ENCODE measurements at places on chromosomes 2 and 18.

GRCh38 chr2:98959810-98960507 is 23.9 kb upstream of the CRACDL start:
- DNase-seq: no peak

DNA sequence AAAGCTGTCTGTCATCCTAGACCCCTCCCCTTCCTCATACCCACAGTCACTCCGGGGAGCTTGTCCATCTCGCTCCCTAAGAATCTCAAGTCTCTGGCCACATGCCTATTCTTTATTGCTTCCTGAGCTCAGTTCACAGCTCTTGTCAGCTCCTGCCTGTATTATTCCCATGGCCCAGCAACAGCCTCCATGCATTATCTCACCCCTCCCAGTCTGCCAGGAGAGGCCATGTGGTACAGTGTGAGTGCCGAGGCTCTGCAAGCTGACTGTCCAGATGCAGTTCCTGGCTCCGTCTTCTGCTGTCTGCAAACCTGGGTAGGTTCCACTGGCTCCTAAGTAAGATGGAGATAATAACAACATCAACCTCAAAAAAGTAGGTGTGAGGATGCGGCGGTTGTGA is 79.7 kb downstream of the MRPS9 start:
- no peak for DNase-seq

DNA sequence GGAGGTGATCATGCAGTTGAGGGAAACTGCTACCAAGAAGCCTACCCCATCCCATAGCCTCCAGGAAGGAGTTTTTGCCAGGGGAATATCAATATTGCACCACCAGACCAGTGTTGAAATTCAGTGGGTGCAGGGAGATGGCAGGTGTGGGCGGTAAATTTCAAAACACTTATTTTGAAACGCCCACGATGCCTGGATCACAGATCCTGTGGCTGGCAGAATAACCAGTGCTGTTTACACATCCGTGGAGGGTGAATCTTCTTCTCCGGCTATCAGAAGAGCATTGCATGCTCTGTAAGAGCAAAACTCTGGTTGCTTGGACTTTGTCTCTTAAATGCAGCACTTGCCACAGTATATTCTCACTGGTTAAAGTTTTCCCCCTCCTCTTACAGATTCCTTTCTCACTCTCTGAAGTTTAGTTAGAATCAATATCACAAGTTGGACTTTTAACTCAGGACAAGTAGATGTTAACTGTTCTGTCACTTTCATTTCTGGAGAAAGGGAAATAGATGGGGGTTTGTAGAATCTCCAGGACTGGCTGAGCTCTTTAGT is 70.5 kb upstream of the ZCCHC2 start:
- no peak for DNase-seq

GRCh38 chr2:233802132-233802815 is 24.1 kb downstream of the MROH2A start:
- DNase-seq: no peak

DNA sequence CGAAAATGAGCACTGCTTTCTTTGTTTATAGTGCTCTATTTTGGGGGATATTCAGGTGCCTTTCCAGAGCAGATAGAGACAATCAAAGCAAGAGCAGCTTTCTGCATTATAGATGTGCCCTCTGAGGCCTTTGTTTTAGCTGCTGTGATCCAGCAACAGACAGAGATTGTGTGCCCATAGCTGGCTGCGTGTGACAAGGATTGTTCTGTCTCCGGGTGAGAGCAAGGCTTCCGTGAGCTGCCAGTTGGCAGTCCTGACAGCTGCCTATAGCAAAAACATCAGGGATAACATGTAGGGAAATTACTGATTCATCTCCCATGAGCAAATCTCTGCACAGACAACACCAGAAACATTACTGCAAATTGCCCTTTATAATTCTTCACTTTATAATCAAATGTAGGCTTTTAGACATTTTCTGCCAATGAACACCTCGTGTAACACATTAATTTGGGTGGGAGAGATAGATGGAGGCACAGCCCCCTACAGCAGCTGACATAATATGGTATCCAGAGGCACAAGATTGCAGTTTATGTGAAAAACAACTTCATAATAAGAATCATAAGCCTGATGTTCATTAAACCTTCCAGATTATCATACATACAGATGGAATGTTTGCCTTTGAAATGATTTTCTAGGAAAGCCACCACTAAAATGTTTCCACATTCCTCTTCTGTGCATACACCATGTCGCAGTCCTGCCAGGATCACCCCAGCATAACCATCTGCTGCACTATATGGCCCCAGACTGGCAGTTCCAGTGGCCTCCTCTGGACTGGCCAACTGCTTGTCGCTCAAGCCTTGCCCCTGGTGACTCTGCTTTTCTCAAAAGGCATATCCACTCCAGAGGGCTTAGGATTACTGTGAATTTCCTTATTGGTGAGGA is 131.2 kb downstream of the TRIB2 start:
- no peak for DNase-seq

- no peak for DNase-seq
Measured at GRCh38 chr18:45670281-45670962, 53.6 kb upstream of the SLC14A1 start.

DNA sequence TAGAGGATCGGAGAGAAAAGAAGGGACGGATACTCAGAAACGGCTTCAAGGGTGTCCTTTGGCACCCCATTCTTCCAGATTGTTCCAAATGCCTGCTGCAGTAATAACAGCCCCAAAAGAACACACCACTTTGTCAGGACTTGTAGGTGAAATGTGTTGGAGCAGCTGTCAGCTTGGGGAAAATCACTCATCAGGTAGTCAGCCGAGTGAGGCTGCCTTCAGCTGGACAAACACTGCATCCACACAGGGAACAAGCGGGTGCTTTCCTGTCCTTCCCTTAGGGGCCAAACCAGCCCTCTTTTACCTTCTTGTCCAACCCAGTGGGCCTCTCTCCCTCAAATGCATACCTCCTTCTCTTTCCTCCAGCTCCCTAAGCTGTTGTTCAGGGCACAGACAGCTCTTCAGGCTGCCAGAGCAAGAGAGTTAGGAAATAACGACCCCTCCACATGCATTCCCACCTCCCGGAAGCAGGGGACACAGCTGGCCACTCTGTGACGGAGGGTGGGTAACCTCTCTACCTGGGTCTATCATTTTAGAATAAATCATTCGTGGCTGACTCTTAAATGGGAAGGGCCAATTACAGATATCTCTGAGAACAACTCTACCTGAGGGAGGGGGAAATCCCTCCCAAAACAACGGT is 48.1 kb downstream of the BCL11A start:
- DNase-seq: no peak

DNA sequence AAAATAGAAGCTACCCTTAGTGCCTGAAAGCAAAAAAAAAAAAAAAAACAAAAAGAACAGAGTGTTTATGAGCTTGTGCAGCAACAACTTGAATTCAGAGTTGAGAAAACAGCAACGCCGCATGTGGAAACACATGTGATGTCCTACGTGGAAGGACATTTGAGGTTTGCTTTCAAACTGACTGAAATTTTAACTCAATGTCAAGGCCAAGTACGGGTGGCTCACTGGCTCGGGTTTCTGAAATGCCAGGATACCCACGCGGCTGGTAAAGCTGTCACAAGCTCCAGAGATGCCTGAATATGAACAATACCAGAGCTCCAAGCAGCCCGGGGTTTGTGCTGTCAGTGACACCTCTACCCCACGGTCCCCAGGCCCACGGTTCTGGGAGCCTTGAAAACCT is 72.2 kb upstream of the THOC1 start:
- no peak for DNase-seq

- no peak for DNase-seq
Measured at GRCh38 chr2:42523341-42523740, 29.6 kb upstream of the KCNG3 start.

DNA sequence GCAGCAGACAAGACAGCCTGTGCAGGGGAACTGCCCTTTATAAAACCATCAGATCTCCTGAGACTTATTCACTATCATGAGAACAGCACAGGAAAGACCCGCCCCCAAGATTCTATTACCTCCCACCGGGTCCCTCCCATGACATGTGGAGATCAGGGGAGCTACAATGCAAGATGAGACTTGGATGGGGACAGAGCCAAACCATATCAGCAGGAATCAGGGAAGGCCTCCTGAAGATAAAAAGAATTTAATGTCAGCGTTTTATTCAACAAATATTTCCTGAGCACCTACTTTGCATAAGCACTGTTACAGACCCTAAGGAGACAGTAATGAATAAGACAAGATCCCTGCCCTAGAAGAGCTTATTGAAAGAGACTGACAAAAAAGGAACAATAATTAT is 105.0 kb downstream of the AP1S3 start:
- DNase-seq: no peak

- no peak for DNase-seq
Measured at GRCh38 chr2:161369311-161369710, 46.8 kb upstream of the TBR1 start.

DNA sequence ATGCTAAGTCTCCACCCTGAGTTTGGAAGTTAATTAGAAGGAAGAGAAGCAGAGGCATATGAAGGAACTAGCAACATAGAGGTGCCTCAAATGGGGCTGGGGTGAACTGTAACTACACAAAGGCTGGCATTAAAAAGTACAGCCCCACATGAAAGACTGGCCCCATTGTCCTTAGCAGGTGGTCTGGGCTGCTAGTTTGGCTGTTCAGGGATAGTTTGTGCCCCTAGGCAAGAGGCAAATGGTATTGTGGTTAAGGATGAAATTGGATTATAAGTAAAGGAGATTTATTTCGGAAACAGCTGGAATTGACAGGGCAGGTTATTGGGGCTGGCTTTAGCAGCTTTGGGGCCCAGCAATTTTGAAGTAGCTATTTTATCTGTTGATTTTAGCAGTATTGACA is 365.7 kb upstream of the TNP1 start:
- DNase-seq: no peak

DNA sequence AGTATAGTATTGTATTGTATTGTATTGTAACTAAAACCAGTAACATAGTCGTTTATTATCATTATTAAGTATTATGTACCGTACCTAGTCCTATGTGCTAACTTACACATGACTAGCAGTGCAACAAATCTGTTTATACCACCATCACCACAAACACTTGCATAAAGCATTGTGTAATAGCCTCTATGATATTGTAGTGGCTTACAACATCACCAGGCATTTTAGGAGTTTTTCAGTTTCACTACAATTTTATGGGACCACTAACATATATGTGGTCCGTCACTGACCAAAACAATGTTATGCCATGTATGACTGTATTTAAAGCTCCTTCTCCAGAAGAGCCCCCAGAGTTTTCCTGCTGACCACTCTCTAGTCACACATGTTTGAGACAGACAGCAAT is 306.2 kb downstream of the SETBP1 start:
- no peak for DNase-seq

GRCh38 chr2:143192106-143192505 is 62.9 kb downstream of the ARHGAP15 start:
- no peak for DNase-seq

DNA sequence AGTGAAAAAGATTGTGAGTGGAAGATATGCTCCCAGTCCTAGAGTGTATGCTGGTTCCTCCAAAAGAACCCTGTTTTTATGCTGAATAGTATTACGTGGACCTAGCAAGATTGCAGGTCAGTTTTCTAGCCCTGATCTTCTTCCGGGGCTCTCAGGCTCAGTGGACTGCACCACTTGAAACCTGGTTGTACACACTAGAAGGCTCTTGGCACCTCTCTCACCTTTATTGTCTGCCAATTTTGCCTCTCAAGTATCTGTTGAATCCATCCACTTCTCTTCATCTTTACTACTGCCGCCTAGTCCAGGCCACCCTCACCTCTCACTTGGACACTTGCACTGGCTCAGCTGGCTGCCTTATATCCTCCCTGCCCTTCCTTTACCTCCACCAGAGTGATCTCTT is 16.8 kb downstream of the TTC39C start:
- DNase-seq: no peak

GRCh38 chr18:23151414-23152099 is 16.3 kb downstream of the CABLES1 start:
- DNase-seq: no peak

GRCh38 chr2:110980339-110981062 is 140.2 kb upstream of the BCL2L11 start:
- DNase-seq: no peak

- DNase-seq: no peak
Measured at GRCh38 chr2:73593680-73594079, 48.5 kb downstream of the NAT8 start.

GRCh38 chr2:11678306-11678960 is 8.4 kb upstream of the NTSR2 start:
- DNase-seq: no peak

- no peak for DNase-seq
Measured at GRCh38 chr2:85827879-85828569, 60.8 kb downstream of the ST3GAL5 start.

DNA sequence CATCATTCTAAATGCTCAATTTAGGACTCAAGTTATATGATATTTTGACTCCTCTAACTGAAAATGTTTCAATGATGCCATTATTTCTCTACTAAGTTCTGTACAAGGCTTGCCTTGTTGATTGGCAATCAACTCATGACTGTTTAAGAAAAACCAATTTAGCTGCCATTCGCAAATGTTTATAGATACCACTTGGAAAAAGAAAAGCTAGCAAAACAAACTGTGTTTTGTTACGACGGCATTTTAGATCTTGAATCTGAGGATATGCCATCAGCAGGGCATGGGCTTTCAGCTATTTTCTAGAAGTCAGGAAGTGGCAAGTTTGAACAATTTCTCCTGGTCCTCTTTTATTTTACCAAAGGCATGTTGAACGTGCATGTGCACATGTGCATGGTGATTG is 65.3 kb downstream of the MREG start:
- no peak for DNase-seq

DNA sequence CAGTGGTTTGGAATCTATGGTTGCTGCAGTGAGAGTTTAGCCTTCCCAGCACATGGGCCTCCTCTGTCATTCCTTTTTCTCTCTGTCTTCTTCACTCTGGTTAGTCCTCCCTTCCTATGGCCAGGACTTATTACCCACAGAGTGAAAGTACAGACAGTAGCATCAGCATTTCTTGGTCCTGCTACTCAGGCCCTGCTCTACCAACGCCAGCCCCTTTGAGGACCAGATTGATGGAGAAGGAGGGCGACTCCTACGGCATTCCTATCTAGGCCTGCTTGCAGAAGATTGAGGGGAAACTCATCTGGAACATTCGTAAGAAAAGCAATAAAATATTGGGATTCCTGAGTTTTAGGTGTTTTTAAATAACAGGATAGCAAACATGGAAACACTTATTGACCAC is 43.5 kb downstream of the BMP10 start:
- no peak for DNase-seq

GRCh38 chr2:71804281-71804751 is 343.3 kb downstream of the CYP26B1 start:
- no peak for DNase-seq

All from stimulated activated CD4-positive, alpha-beta T cell treated with anti-CD3 and anti-CD28 coated beads, Interleukin-15, amount 100 ng/mL, for 1 hour (primary cell).